ENCODE measurements at places on chromosomes 3 and 15.

DNA sequence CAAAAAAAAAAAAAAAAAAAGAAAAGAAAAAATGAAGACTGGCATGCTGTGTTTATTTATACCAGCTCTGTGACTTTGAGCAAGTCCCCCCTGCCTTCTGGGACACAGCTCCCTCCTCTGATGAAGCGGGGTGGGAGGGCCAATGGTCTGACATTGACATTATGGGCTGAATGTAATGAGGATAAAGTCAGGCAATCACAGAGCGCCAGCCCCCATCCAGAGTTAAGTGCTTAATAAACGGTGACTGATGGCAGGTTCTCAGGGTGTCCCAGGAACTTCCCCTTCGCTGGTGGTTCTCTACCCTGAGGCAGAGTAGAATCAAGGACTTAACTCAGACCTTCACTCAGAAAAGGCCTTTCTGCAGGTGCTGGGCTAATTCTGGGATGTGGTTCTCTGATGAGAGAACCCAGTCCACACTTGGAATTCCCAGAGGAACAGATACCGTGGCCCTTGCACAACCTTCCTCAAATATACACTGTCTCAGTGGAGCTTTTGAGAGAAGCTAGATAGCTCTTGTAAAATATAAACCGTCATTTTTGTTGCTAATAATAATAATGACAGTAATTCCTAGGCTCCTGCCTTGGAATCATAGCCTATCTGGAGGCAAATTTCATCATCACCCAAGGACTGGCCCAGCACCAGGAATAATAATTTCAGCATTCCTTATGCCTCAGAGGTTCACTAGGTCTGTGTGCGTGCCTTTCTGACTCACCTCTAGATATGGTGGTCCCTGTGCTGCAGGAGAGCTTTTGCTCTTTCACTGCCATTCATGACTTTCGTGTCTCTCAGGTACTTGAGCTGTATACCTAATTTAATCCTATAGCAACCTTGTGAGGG, 115.8 kb downstream of the RPLP1 start:
- no peak for DNase-seq

GRCh38 chr3:59374091-59374817, 324.4 kb upstream of the CFAP20DC start:
- DNase-seq, result no peak

DNA sequence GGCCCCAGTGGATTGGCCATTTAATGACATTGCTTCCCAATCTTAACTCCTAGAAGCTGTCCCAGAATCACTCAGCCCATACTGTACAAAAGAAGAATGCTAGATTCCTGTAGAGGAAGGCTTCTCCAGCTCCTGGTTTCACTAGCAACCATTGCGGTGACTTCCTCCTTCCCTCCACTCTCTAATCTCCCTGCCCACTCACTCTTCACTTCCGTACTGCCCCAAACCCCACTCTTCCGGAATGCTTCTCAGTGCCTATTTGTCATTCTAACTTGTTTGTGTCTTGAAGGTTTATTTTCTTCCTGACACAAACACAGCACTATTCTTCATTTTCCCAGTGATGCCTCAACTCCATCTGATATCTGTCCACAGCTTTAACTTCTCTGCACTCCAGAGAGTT, 97.1 kb upstream of the SPATA16 start:
- DNase-seq, result no peak

DNA sequence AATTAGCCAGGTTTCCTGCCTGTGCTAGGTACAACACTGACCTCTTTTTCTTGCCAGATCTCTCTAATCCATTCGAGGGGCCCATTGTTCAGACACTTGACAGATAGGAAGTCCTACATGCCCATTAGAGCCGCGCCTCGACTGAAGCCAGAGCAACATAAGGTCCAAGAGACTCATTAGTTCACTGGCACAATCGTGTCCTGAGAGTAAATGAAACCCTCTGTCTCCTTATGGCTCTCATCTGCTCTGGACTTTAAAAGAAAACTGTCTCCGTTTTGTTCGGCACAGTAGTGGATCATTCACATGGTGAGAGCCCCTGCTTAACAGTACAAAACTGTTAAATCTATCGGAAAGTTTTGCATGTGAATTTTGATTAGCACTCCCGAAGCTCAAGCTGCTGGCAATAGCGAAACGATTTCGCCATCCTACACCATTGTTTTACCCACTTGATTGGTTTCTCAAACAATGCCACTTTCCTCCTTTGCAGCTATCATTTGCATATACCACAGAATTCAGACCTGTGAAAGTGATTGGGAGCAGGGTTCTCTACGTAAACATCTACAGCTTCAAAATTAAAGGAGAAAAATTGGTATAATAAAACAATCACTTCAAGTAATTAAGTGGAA, 19.0 kb upstream of the C15orf61 start:
- DNase-seq, result no peak

DNA sequence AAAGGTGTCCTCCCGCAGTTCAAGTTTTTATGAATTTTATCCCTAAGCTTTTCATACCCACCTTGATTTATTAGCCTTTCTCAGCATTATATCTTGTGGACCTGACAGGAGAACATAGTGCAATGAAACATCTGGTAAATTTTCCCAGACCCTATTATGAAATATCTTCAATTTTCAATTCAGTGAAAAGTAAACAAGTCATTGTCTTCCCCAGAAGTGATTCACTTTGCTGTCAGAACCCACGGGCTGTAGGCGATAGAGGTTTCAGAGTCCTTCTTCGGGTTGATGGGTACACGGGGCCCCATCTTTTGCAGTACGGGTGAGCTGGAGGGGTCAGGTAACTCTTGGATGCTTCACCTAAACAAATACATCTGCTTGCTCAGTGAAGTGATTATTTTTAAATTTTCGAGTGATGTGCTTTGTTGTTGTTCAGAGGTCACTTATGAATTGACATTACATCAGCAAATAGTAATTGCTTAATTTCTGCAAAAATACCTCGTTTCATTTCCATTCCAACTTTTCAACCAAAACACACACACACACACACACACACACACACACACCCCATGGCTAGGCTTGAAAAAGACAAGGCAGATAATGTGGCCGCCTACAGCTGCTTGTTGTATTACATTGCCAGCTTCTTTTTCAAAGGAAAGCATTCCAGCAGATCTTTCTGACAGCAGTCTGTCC, 102.9 kb downstream of the SEMA6D start:
- DNase-seq, result no peak

- no peak for DNase-seq
Observed at GRCh38 chr3:15164340-15164739, 41.7 kb upstream of the CAPN7 start.

DNA sequence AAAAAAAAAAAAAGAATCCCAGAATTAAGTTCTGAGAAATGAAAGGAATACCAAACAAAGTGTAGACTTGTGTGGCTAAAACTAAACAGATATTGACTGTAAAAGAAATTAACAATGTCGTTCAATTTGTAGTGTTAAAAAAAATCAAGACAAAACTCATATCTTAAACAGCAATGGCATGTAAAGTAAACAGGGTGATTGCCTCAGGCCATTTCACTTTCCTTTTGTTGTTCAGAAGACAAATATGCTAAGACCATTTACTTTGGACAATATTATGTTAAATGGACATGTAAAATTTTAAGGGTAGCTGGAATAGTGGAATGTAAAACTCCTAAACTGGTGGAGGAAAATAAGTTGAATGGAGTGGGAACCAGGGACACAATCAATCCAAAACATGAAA, 139.1 kb downstream of the RTP4 start:
- no peak for DNase-seq

DNA sequence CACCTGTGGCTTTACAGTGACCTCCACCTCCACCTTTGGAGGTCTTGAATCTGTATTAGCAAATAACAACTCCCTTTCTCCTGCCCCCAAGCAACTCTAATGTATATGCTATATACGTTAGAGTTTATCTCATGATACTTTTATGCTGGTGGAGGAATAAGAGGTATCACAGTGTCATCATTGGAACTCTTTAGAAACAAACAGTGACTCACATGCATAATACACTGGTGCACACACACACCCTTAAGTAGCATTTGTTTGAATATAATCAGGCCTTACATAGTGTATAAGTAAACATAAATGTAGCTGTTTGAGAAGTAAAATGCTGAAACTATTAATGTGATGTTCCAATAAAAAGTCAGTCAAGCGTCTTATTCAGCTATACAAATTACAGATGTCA, 280.2 kb upstream of the C2CD4B start:
- no peak for DNase-seq

GRCh38 chr3:58377168-58377567, 44.5 kb downstream of the PXK start:
- DNase-seq, result no peak

DNA sequence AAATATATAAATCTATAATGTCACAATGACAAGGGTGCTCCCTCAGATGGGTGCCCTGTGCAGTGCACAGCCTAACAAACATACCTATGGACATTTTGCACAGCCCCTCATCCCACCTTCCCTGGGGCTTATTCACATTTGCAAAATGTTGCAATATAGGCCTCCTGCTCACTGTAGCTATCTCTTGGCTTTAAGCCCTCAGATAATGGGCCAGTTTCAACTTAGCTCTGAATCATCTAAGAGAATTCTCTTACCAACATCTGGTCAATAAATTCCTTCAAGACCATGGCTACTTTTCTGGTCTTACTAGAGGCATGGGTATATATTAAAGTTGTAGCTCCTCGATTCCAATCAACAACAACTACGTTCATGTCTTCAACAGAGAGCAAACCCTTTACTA, 17.9 kb downstream of the LIPH start:
- no peak for DNase-seq

GRCh38 chr3:158810823-158811724, 9.2 kb downstream of the MFSD1 start:
- no peak for DNase-seq
